ENCODE measurements at places on chromosomes 5 and 9.

GRCh38 chr5:123155446-123155960 lies 66.5 kb downstream of the PRDM6 start:
- DNase-seq = peak; percentile 8

- DNase-seq = no peak
Measured at GRCh38 chr9:19451240-19452087, 42.7 kb downstream of the ACER2 start.

GRCh38 chr5:75510836-75511434 lies 494 bp downstream of the CERT1 start:
- no peak for DNase-seq

DNA sequence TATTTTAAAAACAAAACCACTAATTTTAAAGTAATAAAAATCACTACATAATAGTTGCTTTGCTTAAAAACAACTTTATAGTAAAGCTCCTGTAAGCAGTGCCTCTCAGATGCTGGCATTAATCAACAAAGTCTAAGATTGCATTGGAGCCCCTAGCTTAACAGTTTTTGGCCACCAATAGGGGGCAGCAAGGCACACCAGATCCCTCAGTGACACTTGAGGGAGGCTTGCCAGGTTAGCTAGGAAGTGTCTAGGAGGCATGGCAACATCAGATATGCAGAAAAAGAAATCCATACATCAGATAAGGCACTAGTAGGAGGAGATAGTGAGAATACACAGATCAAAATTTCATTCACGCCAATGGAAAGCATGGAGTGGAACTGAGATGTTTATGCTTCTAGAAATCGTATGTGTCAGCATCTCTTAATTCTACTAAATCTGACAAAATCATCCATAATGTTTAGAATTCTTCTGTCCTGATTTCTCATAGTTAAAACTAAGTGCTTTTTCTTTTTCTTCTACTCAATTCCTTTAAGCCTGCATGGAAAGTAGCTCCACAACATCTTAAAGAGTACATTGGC lies 73.6 kb upstream of the PAM start:
- peak; percentile 27 for DNase-seq

DNA sequence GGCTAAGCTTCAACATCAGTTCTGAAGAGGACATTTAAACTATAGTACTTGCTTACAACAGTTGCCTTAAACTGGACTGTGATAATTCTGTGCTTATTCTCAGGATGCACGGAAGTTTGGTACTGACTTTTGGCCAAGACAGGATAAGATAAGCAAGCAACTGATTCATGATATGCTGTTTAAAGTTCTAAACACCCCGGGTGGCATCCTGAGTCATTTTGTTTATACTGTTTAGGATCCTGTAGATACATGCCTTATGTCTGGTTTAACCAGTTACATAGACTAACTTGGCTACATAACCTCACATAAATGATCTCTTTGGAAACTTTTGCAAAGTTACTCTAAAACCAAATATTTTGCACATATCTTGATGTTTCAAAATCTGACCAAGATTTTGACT lies 95.9 kb downstream of the CDH9 start:
- DNase-seq = peak; percentile 2

DNA sequence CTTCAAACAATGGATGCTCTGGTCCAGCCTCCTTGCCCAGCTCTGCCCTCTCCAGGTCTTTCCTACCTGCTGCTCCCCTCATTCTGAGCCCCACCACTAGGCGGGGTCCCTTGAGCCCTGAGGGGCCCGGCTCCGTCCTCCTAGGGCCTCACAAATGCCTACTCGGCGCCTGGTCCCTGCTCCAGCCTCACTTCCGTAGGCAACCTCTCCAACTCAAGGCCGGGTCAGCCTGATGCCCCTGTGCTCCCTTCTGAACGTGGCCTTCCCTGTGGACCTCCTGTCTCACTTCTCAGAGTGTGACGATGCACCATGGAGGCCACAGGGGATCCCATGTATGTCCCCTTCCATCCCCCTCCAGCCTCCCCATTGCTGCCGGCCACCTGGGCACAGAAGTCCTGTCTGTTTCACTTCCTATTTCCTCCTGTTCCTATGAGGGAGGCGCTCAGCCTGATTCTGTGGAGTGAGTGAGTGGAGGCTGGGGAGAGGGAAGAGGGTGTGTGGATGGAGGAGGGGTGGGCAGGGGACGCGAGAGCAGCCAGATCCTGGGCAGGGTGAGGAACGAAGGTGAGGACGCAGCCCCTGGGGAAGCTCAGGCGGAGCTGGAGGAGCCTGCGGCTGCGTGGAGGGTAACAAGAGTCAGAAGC lies 127.2 kb upstream of the FAM120A start:
- DNase-seq = no peak

GRCh38 chr9:107992271-107992670 lies 502.7 kb upstream of the KLF4 start:
- no peak for DNase-seq

DNA sequence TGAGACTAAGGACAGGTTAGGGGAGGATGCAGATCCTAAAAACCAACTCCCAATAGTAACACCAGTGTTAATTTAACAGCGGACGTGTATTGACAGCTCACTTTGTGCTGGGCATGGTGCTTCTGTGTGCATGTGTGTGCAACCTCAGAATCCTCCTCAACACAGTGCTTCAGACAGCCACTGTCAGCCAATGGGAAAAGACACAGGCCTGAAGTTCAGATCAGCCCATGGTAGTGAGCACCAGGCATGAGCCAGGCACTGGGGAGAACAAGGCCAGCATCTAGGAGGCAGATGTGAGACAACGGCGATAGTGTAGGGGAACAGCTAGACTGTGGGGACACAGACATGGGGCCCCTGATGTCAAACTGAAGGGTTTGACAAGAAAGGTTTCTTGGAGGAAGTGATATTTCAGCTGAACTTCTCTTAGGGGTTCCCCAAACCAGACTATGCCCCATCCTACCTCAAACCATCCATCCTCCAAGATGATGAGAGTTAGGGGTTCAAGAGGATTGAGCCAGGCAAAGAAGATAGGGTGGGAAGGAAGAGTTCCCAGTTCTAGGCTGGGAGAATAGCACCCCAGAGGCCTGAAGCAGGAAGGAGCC lies 71.5 kb upstream of the PSD2 start:
- DNase-seq = no peak

GRCh38 chr9:137277329-137278041 lies at the start of gene TOR4A:
TSS of gene TOR4A (plus strand) at chr9:137277726. CDS start at chr9:137278690, 964 bp downstream.
- peak; percentile 75 for DNase-seq

GRCh38 chr9:84062538-84062937 lies 81.9 kb downstream of the RMI1 start:
- DNase-seq = no peak
